ENCODE measurements at places on chromosomes 7 and 10. TPM values are rescaled to one million over a fixed set of nuclear protein-coding genes. Genes with fewer than 3 reads are reported as not detected.

DNA sequence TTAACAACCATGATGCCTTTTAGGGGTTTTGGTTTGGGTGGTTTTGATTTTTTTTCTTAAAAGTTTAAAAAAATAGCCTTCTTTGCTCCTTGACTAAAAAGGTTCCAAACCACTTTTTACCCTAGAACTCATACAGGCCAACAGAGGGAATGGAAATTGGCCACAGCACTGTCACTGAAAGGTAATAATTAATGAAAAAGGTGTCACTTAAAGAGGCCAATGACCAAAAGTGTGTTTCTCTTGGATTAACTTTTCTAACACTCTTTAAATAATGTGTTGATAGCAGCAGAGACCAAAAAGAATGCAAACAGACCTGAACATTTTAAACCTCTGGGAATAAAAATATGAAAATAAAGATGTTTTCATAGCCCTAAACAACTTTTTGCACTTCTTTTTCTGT lies 221.1 kb upstream of the TCF7L2 start:
- no peaks in the 10 kb centered on the region for H3K27me3 ChIP-seq
- no peaks in the 10 kb centered on the region for H3K4me1 ChIP-seq
- no peaks in the 10 kb centered on the region for H3K36me3 ChIP-seq
- H3K27ac ChIP-seq = no peak overlapping the region

GRCh38 chr7:7970531-7971307 lies 2.1 kb downstream of the GLCCI1 start:
- H3K36me3 ChIP-seq = no peaks in the 10 kb centered on the region
- no peak overlapping the region for H3K4me3 ChIP-seq
- no peak for DNase-seq
- H3K4me1 ChIP-seq = peaks cover 30% of the 10 kb centered on the region
- no peak overlapping the region for H3K27ac ChIP-seq
- H3K27me3 ChIP-seq = no peaks in the 10 kb centered on the region

DNA sequence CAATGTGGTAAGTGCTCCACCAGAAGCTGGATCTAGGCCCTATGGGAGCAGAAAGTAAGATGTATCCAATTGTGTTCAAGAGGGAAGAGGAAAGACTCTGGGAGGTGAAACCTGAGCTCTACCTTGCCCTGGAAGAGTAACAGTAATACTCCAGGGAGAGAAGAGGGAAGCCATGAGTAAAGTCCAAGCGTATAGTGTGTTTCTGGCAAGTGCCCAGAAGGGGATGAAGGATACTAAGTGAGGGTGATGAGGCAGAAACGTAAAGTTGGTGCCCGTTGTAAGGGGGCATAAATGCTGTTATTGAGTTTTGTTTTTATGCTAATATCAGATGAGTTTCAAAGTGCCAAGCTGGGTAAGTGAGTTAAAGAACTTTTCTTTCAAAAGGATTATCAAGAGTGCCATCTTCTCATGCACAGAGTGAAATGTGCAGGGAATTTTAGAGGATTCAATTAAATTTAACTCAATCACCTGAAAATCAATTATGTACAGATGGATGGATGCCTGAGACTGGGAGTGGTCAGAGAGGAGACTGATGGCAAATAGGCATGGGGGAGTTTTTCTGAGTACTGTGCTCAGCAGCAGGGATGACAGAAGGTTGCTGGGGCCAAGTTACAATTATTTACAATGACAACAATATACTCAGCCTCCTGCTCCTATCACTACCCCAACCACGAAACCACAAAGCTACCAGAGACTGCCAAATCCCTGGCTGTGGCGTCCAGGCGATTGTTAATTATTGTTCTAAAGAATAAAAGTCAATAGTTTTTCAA lies 123.3 kb upstream of the LAMB4 start:
- no peaks in the 10 kb centered on the region for H3K27me3 ChIP-seq
- no peak overlapping the region for H3K4me3 ChIP-seq
- no peak for DNase-seq
- H3K36me3 ChIP-seq = no peaks in the 10 kb centered on the region
- H3K4me1 ChIP-seq = no peaks in the 10 kb centered on the region

GRCh38 chr7:65832281-65832680 lies 40.6 kb upstream of the VKORC1L1 start:
- H3K36me3 ChIP-seq = no peaks in the 10 kb centered on the region
- no peak overlapping the region for H3K4me3 ChIP-seq
- no peaks in the 10 kb centered on the region for H3K4me1 ChIP-seq
- DNase-seq = no peak
- no peak overlapping the region for H3K27ac ChIP-seq

DNA sequence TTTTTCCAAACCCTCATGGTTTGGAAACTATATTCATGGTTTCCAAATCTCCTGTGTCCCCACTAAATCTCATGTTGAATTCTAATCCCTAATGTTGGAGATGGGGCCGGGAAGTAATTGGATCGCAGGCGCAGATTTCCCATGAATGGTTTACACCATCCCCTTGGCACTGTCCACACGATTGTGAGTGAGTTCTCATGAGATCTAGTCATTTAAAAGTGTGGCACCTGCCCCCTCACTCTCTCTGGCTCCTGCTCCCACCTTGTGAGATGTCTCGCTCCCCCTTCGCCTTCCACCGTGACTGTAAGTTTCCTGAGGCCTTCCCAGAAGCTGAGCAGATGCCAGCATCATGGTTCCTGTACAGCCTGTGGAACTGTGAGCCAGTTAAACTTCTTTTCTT lies 3.3 kb upstream of the MTPAP start:
- H3K36me3 ChIP-seq = peaks cover 9% of the 10 kb centered on the region
- no peak overlapping the region for H3K4me3 ChIP-seq
- peaks cover 14% of the 10 kb centered on the region for H3K4me1 ChIP-seq
- DNase-seq = no peak
- no peak overlapping the region for H3K27ac ChIP-seq

- H3K4me3 ChIP-seq = peak overlapping the region; percentile 72
- H3K27ac ChIP-seq = peak overlapping the region; percentile 82
- H3K4me1 ChIP-seq = peaks cover 78% of the 10 kb centered on the region
- H3K36me3 ChIP-seq = peaks cover 73% of the 10 kb centered on the region
Measured at GRCh38 chr7:139084709-139085108, 24.8 kb downstream of the ZC3HAV1 start.

DNA sequence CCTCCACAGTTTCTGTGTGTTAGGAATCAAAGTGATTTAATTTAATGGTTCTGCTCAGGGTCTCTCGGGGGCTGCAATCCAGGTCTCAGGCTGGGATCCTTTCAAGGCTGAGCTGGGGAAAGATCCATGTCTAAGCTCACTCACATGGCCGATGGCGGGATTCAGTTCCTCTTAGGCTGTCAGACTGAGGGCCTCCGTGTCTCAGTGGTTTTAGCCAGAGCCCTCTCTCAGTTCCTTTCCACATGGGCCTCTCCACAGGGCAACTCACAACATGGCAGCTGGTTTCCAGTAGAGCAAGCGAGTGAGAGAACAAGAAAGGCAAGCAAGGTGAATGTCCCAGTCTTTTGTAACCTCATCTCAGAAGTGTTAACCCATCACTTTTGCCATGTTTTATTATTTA lies 26.9 kb downstream of the CAV1 start:
- H3K4me1 ChIP-seq = no peaks in the 10 kb centered on the region
- H3K27ac ChIP-seq = no peak overlapping the region
- H3K27me3 ChIP-seq = peaks cover 31% of the 10 kb centered on the region
- DNase-seq = no peak
- H3K4me3 ChIP-seq = no peak overlapping the region
- H3K36me3 ChIP-seq = no peaks in the 10 kb centered on the region

DNA sequence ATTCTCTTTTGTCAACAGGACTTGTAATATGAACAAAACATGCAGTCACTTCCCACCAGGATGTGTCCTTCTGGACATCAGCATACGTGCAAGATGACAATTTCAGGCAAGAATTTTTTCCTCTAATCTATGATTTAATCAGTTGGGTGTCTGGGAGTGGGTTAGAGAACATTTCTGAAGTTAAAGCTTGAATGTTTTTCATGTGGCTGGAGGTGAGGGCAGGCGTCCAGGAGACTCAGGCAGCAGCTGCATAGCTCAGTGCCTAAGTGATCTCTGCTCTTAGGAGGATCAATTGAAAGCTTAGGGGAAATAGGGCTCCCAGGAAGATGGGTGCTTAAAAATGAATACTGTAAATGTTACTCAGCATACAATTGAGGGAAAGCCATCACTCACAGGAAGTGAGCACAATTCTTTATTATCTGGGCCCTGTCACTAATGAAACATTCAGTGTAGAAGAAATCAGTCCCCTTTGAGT lies 457.6 kb upstream of the KLF6 start:
- no peak for DNase-seq
- no peaks in the 10 kb centered on the region for H3K27me3 ChIP-seq
- peak overlapping the region; percentile 64 for H3K27ac ChIP-seq

DNA sequence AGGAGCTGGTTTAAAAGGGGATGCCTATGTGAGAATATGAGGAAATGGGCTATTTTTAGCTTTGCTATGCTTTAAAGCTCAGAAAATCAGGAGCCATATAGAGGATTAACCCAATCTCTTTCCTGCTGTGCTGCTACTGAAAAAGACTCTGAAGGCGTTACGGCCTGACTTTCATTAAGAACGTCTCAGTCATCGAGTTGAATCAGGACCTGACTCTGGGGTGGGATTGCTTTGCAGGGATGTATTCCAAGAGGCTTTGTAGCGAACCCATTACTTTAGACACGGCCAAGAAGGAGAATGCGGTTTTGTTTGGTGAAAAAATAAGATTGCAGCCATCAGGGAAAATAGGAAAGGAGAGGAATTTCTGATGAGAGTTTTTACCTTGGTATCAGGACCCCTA lies 426.9 kb downstream of the CCSER2 start:
- no peak overlapping the region for H3K27ac ChIP-seq
- H3K4me1 ChIP-seq = no peaks in the 10 kb centered on the region
- no peak for DNase-seq
- H3K36me3 ChIP-seq = no peaks in the 10 kb centered on the region
- H3K4me3 ChIP-seq = no peak overlapping the region

DNA sequence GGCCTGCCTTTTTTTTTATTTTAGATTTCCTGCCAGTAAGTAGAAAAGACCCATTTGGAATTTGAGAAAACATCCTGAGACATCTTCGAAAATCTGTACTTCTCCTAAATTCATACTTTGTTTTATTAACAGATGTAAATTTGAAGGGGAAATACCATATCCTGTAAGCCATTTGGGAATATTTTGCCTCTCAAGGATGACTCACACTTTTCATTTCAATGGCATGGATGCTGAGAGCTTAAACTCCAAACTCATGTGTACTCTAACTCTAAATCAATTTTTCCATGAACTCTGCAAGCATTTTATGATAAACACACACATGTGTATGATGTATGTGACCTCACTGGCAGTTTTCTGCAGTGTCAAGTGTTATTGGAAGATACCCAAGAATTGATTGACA lies 89.0 kb downstream of the SEMA3A start:
- H3K4me1 ChIP-seq = no peaks in the 10 kb centered on the region
- H3K4me3 ChIP-seq = no peak overlapping the region
- no peak for DNase-seq
- H3K27me3 ChIP-seq = no peaks in the 10 kb centered on the region

- no peak overlapping the region for H3K4me3 ChIP-seq
- peaks cover 20% of the 10 kb centered on the region for H3K4me1 ChIP-seq
- H3K36me3 ChIP-seq = no peaks in the 10 kb centered on the region
Measured at GRCh38 chr10:72072639-72073038, 15.7 kb downstream of the SPOCK2 start.

GRCh38 chr7:134153493-134154136 lies 26.5 kb downstream of the LRGUK start:
- peaks cover 15% of the 10 kb centered on the region for H3K27me3 ChIP-seq
- H3K27ac ChIP-seq = no peak overlapping the region
- no peaks in the 10 kb centered on the region for H3K36me3 ChIP-seq
- no peak overlapping the region for H3K4me3 ChIP-seq

GRCh38 chr7:158837790-158838637 lies 8.7 kb upstream of the ESYT2 start:
- peaks cover 12% of the 10 kb centered on the region for H3K4me1 ChIP-seq
- no peak overlapping the region for H3K27ac ChIP-seq
- no peaks in the 10 kb centered on the region for H3K36me3 ChIP-seq
- DNase-seq = no peak
- H3K4me3 ChIP-seq = no peak overlapping the region

DNA sequence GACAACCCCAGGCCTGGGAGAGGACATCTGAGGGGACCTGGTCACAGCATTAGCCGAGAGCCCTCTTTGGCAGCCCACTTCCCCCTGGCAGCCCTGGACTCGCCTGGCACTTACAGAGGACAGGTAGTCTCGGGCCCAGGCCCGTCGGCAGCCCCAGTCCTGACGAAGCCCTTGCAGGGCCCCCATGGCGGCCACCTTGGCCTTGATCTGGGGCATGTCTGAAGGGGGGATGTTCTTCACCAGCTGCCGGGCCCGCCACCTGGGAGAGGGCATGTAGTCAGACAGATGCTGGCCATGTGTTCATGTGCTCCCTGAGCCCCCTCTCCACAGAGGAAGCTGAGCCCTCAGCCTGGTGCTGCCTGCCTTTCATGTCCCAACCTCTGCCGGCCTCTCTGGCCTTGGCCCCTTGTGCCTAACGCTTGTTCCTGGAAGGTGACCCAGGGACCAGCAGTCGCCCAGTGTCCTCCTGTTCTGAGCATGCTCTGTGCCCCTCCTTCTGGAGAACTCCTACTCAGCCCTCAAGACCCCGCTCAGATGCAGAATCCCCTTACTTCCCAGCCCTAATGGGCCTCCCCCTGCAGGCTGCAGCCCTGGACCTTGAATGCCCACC lies 13.9 kb downstream of the MYO1G start:
- no peak for DNase-seq
- no peaks in the 10 kb centered on the region for H3K27me3 ChIP-seq
- no peak overlapping the region for H3K27ac ChIP-seq
- peaks cover 5% of the 10 kb centered on the region for H3K36me3 ChIP-seq
- peaks cover 19% of the 10 kb centered on the region for H3K4me1 ChIP-seq
- no peak overlapping the region for H3K4me3 ChIP-seq

- H3K27me3 ChIP-seq = no peaks in the 10 kb centered on the region
- DNase-seq = no peak
- no peak overlapping the region for H3K27ac ChIP-seq
- peaks cover 29% of the 10 kb centered on the region for H3K4me1 ChIP-seq
- no peak overlapping the region for H3K4me3 ChIP-seq
Measured at GRCh38 chr7:2838873-2839578, 5.1 kb downstream of the GNA12 start.

- H3K4me1 ChIP-seq = peaks cover 9% of the 10 kb centered on the region
- H3K27ac ChIP-seq = no peak overlapping the region
- no peaks in the 10 kb centered on the region for H3K36me3 ChIP-seq
- no peaks in the 10 kb centered on the region for H3K27me3 ChIP-seq
- DNase-seq = no peak
Measured at GRCh38 chr7:102021841-102022618, 204.6 kb downstream of the CUX1 start.

GRCh38 chr10:74586088-74586585 lies 240.3 kb upstream of the KAT6B start:
- no peak for DNase-seq
- no peaks in the 10 kb centered on the region for H3K36me3 ChIP-seq
- peak overlapping the region; percentile 87 for H3K27ac ChIP-seq
- H3K4me3 ChIP-seq = peak overlapping the region; percentile 89
- peaks cover 25% of the 10 kb centered on the region for H3K4me1 ChIP-seq
- no peaks in the 10 kb centered on the region for H3K27me3 ChIP-seq

GRCh38 chr7:159007996-159008389 lies 136.7 kb downstream of the VIPR2 start:
- no peak for DNase-seq
- H3K27me3 ChIP-seq = peaks cover 3% of the 10 kb centered on the region
- H3K4me1 ChIP-seq = no peaks in the 10 kb centered on the region
- H3K4me3 ChIP-seq = no peak overlapping the region
- H3K36me3 ChIP-seq = no peaks in the 10 kb centered on the region
- H3K27ac ChIP-seq = no peak overlapping the region

CALHM1 gene
- not detected for total RNA-seq

SLC26A5 gene
- not detected for total RNA-seq

OR2A1 gene
- total RNA-seq = not detected

COL26A1 gene
- total RNA-seq = not detected

GPR15LG gene
- total RNA-seq = not detected

CYP26C1 gene
- 0.07 TPM for total RNA-seq

CYP2E1 gene
- total RNA-seq = 0.42 TPM

Measured in natural killer cell treated with Interleukin-12 subunit alpha and Interleukin-12 subunit beta and Interleukin-15 and Interleukin-18, amount 100 ng/mL, for 72 hours (primary cell).